Effector memory CD8-positive, alpha-beta T cell (primary cell): ENCODE measurements at places on chromosomes 7 and 10.

DNA sequence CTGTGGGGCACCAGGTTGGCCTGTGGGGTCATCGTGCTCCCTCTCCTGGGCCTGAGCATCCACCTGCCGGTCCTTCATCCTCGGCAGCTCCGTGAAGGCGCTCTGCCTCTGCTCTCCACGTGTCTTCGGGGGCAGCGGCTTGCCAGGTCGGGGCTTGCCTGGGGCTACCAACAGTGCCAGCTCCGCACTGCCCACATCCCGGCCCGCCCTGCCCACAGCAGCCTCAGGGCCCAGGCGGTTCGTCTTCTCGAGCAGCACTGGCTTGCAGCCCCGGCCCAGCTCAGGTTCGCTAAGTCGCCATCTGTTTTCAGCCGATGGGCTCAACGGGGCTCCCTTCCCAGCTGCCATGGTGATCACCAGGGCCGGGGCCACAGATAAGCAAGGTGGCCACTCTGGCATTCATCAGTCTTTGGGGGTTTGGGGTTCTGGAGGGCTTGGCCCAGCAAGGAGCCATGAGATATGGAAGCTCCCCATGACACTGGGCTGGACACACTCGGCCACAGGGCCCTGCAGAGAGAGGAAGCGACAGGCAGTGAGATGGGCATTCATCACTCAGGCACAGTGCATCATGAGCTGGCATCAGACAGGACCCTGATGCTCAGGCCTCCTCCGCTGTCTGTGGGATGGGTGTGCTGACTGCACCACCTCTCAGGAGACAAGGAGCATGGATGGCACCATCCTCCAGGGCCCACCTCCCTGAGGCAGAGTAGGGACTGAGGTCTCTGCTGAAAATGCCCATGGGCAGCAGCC lies 15.5 kb downstream of the ZNF488 start:
- DNase-seq: no peak

- no peak for DNase-seq
Measured at GRCh38 chr7:1548438-1548831, 7.6 kb downstream of the TMEM184A start.

DNA sequence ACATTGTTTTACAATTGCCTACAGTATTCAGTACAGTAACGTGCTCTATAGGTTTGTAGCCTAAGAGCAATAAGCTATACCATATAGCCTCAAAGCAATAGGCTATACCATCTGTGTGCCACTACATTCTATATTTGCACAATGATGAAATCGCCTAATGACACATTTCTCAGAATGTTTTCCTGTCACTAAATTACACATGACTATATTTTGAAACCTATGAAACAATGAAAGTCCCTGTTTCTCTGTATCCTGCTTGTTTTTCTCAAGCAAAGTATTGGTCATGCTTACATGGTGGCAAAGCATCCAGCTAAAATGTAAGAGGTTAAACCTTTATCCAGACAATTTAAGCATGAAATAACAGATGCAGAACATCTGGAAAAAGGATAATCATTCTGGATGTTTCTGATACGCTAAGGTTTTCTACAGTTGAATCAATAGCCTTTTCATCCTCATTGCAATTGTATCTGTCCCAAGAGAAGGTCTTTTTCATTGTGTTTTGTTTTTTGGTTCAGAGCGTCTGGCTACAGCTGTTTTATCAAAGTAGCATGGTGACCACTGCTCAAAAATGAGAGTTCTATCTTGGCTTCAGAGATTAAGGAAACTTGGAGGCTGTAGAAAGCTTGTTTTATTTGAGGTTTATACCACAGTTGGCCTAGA lies 81.7 kb downstream of the CSTF2T start:
- DNase-seq: no peak

- DNase-seq: peak; percentile 30
Measured at GRCh38 chr10:62818426-62819011, 2.4 kb upstream of the EGR2 start.

DNA sequence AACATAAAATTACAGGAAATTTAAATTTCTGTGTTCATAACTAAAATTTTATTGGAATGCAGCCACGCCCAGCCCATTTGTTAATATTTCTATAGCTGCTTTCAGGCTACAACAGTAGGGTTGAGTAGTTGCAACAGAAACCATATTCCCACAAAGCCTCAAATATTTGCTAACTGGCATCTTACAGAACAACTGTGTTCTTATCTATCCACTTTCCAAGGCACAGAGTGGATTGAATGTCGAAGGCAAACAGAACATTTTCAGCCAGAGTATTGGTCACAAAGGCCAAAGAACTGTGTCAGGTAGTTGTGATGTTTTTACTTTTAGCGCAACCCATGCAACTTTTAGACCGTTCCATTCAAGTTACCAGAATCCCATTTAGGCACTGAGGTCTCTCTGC lies 51.1 kb upstream of the OPN4 start:
- no peak for DNase-seq

DNA sequence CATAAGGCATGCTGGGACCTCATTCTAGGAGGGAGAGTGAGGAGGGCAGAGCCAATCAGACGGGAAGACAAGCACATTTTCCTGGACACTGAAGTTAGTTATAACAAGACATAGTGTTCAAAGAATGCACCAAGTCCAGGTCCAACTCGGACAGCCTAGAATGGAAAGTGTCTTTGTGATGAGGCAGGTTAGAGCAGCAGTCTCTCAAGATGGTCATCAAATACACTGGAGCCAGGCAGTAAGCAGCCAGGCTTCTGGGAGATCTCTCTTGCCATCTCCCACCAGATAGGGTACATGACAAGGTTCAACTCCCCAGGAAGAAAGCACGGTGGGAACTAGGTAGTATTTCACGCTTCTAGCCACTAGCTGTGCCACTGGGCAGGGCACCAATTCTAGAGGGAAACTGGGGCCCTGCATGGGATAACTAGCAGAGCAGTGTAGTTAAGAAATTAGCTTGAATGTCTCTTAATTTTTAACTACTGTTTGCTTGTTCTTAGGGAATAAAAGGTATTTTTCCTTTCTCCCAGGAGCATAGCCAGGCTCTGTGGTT lies 7.6 kb upstream of the GPAM start:
- DNase-seq: no peak

DNA sequence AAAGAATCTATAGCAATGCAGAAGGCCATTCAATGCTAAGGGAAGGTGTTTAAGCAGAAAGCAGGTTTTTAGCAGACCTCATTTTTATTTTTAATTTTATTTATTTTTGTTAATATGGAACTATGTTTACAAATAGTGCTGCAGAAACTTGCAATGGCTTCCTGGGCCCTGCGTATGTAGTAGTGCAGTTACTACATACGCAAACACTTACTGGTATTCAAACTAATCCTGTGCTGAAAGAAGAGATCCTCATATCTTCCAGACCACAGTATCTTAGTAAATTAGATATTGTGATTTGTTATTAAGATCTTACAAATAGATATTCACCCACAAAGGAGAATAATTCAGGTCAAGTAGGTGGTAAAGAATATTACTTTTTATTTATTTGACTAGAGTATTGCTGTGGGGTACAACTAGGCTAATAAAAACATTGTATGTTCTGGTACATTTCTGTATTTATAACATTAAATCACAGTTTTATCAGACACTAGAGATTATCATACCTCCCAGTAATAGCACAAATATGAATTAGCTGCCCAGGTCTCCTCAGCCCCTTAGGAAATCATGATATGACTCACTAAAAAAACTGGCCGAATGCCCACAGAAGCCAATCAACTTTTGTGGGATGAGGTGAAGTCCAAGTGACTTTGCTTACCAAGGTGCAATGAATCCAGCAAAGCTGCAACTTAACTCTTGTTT lies 57.6 kb downstream of the RNLS start:
- DNase-seq: no peak

GRCh38 chr7:15007507-15007906 lies 105.0 kb upstream of the DGKB start:
- no peak for DNase-seq
